ENCODE measurements at places on chromosomes 11 and 22.

- DNase-seq, result no peak
Observed at GRCh38 chr11:36385121-36385970, 89.3 kb downstream of the PRR5L start.

GRCh38 chr11:38721586-38722315, 2123.7 kb upstream of the RAG2 start:
- no peak for DNase-seq

- no peak for DNase-seq
Observed at GRCh38 chr11:40683010-40683409, 776.4 kb downstream of the LRRC4C start.

DNA sequence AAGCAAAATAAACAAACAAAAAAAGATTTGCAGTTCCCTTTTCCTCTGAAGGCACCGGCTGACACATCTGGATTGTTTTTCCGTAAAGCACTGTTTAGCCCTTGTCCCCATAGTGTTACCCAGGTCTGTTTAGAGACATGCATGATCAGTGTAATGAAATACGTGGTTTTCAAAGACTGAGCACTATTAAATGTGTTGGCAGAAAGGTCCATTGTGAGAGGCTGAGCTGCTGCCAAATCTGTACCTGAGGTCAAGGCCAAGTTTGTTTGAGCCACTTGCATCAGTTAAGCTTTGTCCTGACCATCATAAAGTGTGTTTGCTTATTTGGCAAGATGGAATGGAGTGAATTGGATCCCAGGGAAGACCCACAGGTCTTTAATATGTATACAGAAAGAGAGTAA, 26.3 kb downstream of the CTR9 start:
- DNase-seq, result no peak

GRCh38 chr11:103807806-103808205, 228.6 kb upstream of the DDI1 start:
- DNase-seq, result no peak

DNA sequence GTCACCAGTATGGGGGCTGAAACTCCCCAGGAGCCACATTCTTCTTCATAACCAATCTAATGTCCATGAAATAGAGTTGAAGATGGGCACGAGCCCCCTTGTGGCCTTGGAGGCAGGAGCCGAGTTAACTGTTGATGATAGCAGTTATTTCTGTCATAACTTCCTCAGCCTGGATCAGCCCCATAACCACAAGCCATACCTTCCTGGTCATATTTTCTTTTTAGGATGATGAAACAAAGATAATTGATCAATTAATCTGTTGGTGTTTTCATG, 65.0 kb upstream of the TTC12 start:
- no peak for DNase-seq

DNA sequence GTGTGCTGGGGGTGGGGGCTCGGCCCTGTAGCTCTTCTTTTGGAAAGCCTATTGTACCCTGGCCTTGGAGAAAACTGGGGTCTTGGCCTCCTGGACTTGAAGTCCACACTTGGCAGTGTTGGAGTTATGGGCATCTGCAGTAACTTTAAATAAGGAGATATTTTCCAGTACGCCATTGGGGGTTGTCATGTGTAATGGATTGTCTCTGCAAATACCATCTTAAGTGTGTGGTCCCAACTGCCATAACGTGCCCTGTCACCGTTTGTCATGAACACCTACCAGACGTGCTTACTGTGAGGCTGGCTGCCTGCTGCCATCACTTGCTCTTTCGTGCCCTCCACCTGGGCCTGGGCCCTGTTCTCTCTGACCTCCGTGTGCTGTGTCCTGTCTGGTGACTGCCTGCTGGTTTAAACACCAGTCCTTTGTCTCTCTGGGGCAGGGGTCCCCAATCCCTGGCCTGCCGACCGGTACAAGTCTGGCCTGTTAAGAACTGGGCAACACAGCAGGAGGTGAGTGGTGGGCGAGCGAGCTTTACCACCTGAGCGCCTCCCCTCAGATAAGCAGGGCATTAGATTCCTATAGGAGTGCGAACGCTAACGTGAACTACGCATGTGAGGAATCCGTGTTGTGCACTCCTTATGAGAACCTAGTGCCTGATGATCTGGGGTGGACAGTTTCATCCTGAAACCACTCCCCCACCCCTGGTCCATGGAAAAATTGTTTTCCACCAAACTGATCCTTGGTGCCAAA, 3.6 kb upstream of the ZDHHC8 start:
- no peak for DNase-seq

- DNase-seq, result no peak
Observed at GRCh38 chr11:110038201-110038600, 55.0 kb upstream of the ZC3H12C start.

GRCh38 chr11:11230802-11231562, 122.1 kb downstream of the CSNK2A3 start:
- DNase-seq, result no peak

DNA sequence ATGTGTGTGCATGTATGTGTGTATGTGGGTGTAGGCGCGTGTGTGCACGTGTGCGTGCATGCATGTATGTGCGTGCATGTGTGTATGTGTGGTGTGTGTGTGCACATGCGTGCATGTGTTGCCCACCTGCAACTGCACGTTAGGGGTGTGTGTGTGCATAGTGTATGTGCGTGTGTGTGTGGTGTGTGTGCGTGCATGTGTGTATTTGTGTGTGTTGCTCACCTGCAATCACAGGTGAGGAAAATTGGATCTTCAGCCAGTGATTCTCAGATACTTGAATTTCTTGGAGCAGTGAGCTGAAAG, 54.3 kb downstream of the ST14 start:
- no peak for DNase-seq

GRCh38 chr11:43689167-43689566, 8.6 kb downstream of the HSD17B12 start:
- DNase-seq, result no peak

DNA sequence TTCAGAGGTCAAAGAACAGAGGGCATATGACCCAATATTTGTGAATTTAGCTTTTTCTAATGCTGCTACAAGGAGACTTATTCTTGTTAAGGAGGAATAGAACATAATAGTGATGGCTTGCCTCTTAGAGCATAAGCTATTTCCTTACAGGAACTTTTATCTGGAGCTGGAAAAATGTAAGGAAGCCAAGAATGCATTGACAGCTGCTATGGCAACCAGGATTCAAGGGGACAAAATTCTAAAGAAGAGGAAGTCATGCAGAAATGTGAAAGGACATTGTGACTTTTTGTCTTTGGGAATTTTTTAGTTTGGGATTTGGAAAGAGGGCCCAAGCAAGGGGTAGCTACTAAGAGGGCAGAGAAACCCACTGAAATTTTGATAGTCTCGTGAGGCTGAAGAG, 51.1 kb downstream of the EHF start:
- DNase-seq, result no peak

GRCh38 chr22:29716814-29717545, 2.8 kb upstream of the CABP7 start:
- peak; percentile 80 for DNase-seq

- no peak for DNase-seq
Observed at GRCh38 chr11:1948389-1948788, 1.3 kb downstream of the MRPL23 start.

- DNase-seq, result no peak
Observed at GRCh38 chr11:32137263-32137662, 46.4 kb downstream of the RCN1 start.

GRCh38 chr11:61983419-61983818, 16.0 kb upstream of the FTH1 start:
- DNase-seq, result no peak

DNA sequence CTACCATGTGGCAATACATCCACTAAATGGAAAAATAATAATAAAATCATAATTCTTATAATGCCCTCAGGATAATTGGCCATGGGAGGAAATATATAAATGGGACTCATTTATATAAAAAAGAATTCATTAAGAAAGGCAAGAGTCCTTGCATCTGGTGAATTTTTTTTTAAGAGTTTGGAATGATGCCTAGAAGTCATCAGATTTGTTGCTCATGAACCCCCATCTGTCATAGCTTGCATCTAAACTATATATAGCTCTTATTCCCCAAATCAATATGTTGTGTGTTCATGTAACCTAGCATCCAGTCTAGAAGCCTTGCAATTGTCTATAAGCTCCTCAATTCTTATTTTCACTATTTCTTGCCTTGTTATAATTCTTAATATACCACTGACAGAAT, 75.9 kb downstream of the CADM1 start:
- DNase-seq, result no peak

DNA sequence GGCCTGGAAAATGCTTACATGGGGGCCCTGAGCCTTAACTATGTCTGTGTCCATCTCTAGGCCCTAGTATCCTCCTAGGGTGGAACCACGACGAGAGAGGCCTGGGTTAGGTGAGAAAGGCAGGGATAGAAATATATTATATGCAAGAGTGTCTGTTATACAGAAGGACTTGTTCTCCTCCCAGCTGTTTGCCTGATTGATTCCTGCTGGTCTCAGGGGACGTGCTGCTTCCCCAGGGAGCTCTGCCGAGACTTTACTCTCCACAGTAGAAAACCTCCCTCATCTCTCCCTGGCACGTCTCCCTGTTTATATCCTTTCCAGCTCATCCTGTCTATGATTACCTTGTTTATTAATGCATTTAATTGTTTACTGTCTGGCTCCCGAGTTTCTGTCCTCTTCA, 132.6 kb downstream of the MIAT start:
- no peak for DNase-seq

DNA sequence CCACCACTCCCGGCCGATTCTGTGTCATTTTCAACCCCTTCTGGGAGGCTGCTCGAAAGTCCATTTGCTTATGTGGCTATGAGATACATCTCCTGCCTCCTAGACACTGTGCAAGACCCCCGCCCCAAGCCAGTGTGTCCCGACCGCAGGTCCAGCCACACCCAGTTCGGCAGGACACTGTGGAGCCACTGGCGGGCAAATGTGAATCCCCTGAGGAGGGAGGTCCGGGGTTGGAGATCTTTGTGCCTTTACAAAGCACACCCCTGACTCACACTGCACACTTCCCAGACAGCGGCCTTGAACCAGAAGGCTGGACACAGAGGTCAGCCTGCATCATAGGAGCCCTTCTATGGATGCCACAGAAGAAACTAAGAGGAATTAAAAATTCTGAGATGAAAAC, 17.4 kb downstream of the FXYD6 start:
- DNase-seq, result peak; percentile 54

DNA sequence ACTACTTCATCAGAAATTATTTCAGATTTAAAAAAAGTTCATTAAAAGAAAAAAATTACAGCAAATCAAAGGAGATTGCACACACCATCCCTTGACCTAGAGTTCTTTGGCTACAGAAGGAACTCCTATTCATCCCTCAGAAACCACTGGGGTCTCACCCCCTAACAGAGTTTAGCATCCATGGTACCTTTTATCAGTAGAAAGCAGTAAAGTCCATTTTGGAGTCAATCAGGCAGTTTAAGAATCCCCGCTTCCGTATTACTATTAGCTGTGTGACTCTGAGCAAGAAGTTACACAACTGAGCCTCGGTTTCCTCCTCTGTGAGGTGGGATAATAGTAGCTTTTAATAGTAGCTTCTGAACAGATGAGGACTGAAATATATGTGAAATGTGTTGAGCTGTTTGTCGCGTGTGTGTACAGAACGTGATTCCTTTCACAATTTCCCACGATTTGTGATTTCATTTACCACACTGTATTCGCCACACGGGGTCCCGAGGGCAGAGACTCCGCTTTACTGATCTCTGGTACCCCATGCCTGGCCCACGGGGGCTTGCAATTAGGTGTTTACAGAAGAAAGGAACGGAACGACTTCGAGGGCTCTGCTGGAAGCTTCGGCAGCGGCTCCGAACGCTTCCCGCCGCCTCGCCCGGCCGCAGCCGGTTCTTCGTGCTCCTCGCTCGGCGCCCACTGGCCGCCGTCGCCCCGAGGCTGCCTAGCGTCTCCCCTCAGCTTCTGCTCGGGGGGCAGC, 72.5 kb upstream of the ZBED5 start:
- DNase-seq, result no peak

DNA sequence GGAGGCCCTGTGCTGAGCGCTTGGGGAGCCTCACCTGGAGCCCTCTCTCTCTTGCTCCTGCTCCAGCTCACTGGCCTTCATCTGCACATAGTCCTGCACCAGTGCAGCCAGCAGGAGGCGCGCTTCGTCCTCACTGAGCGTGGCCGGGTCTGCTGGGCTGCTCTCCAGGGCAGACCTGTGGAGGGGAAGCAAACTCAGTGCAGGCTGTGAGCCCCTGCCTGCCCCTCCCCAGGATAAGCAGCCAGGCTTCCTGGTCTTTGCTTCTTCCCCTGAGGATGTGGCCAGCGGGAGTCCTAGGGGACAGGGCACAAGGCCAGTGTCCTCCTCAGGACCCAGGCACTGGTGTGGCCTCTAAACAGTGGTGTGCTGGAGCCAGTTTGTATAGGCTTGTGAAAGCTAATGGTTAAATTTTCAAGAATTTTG, 2.2 kb downstream of the CALCA start:
- no peak for DNase-seq

DNA sequence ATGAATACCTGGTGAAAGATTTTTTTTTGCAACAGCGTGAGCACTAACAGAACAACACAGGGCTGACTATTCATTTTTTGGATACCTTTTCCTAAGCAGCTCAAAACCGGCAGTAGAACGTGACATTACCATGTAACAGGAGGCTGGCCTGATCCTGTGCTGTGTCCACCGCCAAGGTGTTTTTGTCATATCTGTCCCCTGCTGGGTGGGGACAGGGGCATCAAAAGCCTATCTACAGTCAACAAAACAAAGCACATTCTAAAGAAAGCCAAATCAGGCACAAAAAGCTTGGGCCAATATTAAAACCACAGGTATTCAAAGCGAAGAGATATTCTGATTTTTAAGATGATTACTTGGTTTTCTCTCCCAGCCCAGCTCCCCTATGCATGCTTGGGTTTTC, 151.2 kb downstream of the LRRC4C start:
- no peak for DNase-seq

GRCh38 chr11:132782102-132782501, 750.2 kb downstream of the OPCML start:
- DNase-seq, result no peak

GRCh38 chr11:102111787-102112508, 1.7 kb downstream of the YAP1 start:
- DNase-seq, result no peak

- no peak for DNase-seq
Observed at GRCh38 chr22:44047891-44048301, 23.8 kb downstream of the PARVB start.

GRCh38 chr11:126973051-126973450, 27.5 kb downstream of the KIRREL3 start:
- no peak for DNase-seq

GRCh38 chr22:40263191-40263590, 83.1 kb upstream of the ADSL start:
- no peak for DNase-seq

- no peak for DNase-seq
Observed at GRCh38 chr11:113131036-113131775, 170.0 kb downstream of the NCAM1 start.

GRCh38 chr11:34468209-34468841, 29.6 kb downstream of the CAT start:
- no peak for DNase-seq

DNA sequence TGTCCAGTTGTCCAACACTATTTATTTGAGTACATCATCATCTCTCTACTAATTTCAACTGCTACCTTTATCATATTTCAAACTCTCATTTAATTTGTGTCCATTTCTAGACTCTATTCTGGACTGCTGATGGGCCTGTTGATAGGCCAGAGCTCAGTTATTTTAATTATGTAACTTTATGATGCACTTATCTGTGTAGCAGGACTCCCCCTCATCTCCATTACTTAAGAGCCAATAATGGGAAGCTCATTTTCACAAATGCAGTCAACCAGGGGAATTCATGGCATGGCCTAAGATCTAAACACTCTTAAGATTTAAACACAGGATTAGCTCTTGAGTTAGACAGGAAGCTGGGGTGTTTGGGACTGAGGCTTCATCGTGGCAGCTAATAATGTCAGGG, 21.4 kb downstream of the KCNQ1OT1 start:
- DNase-seq, result no peak
